ENCODE measurements at places on chromosomes 4 and X. TPM values are rescaled to one million over a fixed set of nuclear protein-coding genes. Genes with fewer than 3 reads are reported as not detected.
A peak's percentile ranks its signal among the peaks of the same experiment; 100 is the strongest.

GRCh38 chr4:144723471-144723870 lies 77.5 kb downstream of the HHIP start:
- DNase-seq = no peak

DNA sequence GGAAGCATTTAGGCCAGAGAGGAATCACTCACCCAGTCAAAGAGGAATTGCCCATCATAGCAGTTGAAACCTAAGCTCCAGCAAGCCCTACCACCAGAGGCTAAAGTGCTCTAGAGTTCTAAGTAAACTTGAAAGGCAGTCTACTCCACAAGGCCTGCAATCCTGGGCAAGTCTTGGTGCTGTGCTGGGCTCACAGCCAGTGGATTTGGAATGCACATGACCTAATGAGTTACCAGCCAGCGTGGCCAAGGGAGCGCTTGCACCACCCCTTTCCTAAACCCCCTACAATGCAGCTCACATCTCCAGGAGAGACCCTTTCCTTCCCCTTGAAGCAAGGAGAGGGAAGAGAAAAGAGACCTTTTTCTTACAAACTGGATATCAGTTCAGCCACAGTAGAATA lies 445.7 kb downstream of the GASK1B start:
- DNase-seq = no peak

The DDX53 gene
- not detected for total RNA-seq

The DRP2 gene
- total RNA-seq = not detected

- no peak for DNase-seq
Measured at GRCh38 chr4:110247591-110247990, 49.2 kb upstream of the ELOVL6 start.

The MAGEA9B gene
- not detected for total RNA-seq

The PDLIM3 gene
- 87.3 TPM for total RNA-seq

DNA sequence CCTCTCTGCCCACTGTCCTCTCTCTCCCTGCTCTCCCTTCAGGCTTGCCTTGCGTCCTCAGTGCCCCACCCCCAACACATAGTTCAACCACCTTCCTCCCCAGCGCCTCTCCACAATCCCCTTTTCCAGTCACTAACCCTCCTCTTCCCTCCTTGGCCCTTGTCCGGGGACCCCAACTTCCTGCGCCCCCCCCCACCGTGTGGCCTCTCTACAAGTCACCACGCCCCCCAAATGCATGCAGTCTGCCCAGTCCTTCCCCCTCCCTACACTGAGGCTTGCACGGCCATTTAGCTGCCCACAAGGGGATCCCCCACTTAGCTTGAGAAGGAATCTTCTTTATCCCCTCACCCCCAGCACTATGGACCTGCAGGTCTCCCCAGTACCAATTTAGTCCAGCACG lies 569 bp downstream of the CXCR3 start:
- DNase-seq = no peak

DNA sequence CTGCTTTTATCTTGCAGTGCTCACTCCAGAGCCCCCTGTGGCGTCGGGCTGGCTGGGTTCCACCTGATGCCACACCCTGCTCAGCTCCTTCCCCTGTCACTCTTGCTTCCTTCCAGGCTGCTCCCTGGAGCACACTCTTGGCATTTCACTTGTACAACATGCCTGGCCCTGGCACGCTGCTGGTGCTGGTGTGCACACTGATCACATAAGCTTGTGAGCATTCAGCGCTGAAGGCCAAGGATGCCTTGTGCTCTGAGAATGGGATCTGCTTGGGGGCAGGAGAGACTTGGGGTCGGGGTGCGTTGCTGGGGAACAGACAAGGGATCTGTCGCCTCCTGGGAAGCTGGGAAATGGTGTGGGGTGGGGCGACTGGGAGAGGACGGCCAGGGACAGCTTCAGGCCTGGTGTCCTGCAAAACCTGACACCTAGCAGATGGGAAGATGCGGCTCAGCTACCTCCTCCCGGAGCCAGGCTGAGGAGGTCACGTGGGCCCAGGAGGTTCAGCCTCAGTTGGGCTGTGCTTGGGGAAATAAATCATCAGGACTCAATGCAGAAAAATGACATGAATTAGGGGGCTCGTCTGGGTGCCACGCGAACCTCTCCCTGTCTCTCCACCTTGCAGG lies 108.5 kb downstream of the PHKA2 start:
- no peak for DNase-seq

DNA sequence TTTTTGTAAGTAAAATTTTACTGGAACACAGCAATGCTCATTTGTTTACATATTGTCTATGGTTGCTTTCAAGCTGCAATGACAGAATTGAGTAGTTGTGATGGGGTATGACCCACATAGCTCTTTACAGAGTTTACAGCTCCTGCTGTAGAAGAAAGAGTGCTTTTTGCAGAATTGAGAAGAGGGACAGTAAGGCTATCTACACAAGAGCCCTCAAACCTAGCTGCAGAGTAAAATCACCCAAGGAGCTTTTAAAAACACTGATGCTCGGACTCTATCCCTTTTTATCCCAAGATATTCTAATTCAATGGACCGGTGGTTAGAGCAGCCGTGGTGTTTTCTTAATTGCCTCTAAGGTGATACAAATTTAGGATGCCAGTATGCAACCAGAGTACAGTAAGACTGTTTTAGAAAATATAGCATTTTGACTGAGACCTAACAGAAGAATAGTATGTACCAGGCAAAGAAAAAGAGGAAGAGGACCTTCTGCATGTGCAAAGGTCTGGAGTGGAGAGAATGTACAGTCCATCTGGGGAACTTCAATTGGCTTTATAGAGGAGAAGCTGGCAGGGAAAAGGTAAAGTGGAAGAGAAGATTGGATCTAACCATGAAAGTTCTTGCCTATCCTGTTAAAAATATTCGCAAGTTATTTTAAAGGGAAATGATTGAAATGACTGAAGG lies 663.6 kb upstream of the CPEB2 start:
- no peak for DNase-seq

- no peak for DNase-seq
Measured at GRCh38 chrX:9396930-9397329, 67.9 kb upstream of the TBL1X start.

The GAGE12E gene
- total RNA-seq = not detected

GRCh38 chr4:76292730-76293129 lies 13.8 kb upstream of the STBD1 start:
- DNase-seq = no peak

The SMARCA1 gene
- total RNA-seq = 58.4 TPM

GRCh38 chr4:16025268-16025667 lies 58.6 kb downstream of the PROM1 start:
- no peak for DNase-seq

DNA sequence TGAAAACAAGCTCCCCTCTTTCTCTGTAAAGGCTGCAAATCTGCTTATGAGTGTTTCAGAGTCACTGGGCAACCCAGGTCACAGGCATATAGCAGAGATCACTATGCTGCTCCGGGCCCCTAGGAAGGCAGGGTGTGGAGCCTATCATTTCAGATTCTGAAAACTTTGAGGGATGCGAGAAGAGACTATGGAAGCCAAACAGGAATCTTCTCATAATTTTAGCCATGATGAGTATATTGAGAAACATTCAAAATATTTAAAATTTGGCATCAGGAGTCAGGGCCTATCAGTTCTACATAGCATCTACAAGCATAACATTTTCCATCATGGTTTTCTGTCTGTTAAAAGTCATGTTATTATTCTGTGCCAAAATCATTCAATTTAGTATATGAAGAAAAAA lies 61.7 kb upstream of the ATXN3L start:
- no peak for DNase-seq

- DNase-seq = no peak
Measured at GRCh38 chr4:4875147-4875546, 15.7 kb downstream of the MSX1 start.

DNA sequence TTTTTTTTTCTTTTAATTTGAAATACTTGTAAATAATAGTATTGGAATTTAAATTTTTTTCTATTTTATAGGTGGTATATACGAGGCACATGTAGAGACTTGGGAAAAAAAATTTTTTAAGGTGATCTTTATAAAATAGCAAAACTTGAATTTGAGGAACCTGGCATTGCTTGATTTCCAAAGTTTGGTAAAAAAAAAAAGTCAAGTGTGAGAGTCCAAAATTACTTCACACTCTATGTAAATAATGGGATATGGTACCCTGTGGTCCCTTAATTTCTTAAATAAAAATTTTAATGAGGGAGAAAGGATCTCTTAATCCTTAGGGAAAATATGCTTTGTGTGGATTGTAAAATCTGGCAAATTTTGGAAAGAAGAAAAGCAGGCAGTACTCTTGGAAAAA lies 19.0 kb downstream of the SPRY1 start:
- DNase-seq = no peak

DNA sequence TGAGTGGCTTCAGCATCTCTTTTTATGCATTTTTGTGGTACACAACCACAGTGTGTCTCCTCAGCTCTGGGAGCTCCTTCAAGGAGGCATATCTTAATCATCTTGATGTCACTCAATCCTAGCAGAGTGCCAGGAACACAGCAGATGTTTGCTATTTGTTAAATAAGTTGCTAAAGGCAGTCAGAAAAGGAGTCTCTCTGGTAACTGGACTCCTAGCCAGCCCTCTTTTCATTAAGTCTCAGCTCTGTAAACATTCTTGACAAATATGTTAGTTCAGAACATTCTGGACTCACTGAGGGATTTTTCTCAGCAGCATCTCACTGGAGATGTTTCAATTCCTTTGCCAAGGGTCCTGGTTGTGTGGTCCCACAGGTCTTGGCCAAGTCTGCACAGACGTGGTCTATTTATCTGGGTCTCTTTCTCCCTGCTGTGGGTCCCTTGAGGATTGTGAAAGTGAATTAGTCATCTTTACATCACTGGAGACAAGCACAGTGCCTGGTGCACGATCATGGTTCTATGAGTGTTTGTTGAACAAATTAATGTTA lies 20.3 kb upstream of the FAM9C start:
- DNase-seq = peak; percentile 29

The UGT2B10 gene
- total RNA-seq = not detected

- DNase-seq = peak; percentile 47
Measured at GRCh38 chr4:150297861-150298474, 219.7 kb downstream of the DCLK2 start.

The XK gene
- total RNA-seq = 2.8 TPM

GRCh38 chrX:20080277-20080676 lies 36.4 kb downstream of the MAP7D2 start:
- no peak for DNase-seq

DNA sequence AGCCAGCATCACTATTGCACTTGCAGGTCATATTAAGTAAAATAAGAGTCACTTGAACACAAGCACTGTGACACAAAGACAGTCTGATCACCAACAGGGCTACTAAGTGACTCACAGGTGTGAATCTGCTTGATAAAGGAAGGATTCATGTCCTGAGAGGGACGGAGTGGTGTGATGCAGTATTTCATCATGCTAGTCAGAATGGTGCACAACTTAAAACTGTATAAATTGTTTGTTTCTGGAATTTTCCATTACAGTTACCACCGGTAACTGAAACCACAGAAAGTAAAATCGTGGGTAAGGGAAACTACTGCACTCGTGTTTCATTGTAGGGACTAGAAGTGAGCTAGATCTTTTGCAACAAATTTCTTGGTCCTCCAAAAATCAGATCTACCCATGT lies 109.7 kb downstream of the ELOVL6 start:
- DNase-seq = no peak

GRCh38 chr4:110998320-110998719 lies 375.4 kb upstream of the PITX2 start:
- no peak for DNase-seq

The YY2 gene
- total RNA-seq = 1.7 TPM

DNA sequence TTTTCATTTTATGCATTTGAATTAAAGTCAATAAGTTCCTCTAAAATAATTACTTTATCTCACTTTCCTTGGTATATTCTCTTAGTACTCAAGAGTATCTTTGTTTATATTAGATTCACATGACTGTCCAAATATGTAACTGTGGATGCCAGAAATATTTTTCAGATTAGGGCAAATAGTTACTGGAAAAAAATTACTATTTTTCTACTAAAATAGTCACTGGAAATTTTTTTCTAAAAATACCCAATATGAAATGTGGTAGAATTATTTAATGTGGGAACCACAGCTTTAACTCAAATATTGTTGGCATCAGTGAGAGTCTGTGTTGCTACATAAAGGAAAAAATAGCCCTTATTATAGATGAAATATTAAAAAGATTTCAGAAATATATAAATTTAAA lies 70.4 kb upstream of the NMU start:
- DNase-seq = no peak

The CPLX1 gene
- total RNA-seq = not detected

GRCh38 chrX:139815771-139816170 lies 107.8 kb upstream of the MCF2 start:
- no peak for DNase-seq

DNA sequence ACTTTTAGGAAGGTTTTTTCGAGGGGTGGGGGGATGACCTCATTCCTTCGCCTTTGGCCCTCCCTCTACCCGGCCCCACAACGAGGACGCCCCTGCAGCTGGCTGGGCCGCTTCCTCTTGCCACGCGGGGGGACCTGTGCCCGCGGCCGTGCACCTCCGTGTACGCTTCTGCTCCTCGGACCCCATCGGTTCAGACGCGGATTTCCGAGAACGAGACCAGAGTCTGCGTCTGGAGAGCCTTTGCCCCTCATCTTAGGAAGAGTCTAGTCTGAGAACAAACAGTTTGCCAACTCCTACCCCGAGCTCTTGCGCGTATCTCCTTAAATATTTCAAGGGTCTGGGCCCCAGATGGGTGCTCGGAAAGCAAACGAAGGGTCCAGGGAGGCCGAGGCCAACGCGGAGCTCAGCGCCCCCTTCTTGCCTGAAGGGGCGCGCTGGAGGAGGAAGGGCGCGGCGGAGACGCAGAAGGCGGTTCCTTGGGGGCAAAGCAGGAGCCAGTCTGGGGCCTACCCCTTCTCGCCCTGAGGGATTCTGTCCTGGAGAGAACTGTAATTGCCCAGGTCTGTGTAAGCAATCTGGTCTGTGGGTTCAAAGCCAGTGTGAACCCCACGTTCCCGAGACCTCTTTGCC lies 3.9 kb upstream of the SFRP2 start:
- no peak for DNase-seq

DNA sequence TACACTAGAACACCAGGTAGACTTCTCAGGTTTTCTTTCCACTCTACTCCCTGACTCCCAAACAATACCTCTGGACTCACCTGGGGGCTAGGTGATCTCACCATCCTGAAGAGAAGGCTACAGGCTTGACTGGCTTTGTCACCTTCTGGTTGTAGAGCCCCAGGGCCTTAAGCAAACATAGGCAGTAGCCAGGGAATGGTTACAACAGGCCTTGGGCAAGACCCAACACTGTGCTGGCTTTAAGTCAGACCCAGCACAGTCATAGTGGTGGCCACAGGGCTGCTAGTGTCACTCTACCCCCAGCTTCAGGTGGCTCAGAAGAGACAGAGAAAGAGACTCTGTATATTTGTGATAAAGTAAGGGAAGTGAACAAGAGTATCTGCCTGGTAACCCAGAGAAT lies 118.1 kb upstream of the EMCN start:
- DNase-seq = no peak

DNA sequence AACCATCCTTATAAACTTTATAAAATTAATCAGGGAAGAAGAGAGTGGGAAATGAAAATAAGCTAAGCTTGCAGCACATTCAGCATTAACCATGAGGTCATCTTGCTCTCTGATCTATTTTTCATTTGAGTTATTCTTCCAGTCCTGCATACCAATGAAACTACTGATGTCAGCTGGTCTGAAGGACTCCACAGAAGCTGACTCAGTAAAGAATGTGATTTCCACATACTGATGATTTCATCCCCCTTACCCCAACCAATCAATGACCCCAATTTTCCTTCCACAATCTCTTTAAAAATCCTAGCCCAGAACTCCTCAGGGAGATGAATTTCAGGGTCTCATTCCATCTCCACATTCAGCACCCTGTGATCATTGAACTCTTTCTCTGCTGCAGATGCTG lies 18.8 kb upstream of the DSPP start:
- no peak for DNase-seq
